ENCODE measurements at places on chromosomes 1 and 21.

GRCh38 chr1:6134206-6134605, 45.9 kb downstream of the CHD5 start:
- no peak for DNase-seq

- no peak for DNase-seq
Measured at GRCh38 chr1:17908945-17909344, 153.8 kb downstream of the ACTL8 start.

DNA sequence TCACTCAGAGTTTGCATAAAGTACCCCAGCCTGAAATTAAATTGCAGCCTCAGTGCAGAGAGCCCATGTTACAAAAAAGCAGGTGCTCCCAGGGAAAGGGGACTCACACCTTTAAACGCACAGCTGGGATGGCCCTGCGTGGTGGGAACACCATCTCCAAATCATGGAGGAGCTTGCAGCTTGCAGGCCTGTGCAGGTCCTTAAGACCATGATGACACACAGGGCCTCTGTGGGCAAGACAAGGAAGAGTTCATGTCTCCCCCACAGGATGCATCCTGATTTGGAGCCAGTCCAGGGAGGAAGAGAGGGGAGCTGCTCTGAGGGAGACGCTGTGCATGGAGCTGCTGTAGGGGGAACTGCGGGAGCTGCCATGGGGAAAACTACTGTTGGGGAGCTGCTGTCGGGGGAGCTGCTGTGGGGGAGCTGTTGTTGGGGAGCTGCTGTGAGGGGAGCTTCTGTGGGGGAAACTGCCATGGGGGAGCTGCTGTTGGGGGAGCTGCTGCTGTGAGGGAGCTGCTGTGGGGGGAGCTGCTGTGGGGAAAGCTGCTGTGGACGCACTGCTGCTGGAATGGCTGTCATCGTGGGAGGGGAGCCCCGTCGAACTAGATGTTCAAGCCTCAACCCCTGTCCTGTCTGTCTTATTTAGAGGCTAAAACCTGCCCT, 113.9 kb downstream of the MATN1 start:
- DNase-seq, result no peak

GRCh38 chr1:225919906-225920305, 4.1 kb downstream of the PYCR2 start:
- DNase-seq, result peak; percentile 12

DNA sequence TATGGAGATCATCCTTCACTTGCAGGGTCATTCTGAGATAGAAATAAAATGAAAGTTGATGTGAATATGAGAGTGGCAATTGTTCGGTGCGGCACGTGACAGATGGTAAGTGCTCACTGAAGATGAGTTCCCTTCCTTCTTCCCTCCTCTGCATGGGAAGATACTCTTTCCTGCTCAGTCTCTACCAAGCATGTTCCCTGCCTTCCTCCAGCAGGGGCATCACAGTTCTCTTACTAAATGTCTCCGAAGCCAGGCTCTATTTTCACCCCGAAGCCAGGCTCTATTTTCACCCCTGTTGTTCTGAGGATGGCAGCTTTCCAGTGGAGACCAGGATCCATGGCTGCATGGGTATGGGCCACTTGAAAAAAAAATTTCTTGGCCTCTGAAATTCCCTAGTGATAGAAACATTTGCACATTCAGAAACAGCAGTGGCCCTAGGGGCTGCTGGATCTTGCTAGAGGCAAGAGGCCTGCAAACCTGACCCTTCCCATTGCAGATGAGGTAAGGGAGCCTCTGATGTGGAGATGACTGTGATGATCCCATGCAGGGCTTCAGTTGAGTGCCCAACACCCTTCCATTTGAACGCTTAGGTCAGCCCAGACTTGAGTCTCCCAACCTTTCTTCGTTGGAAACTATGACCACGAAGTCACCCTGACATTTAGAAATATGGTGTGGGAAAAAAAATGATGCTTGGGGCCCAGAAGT, 123.7 kb upstream of the HMGB4 start:
- no peak for DNase-seq

DNA sequence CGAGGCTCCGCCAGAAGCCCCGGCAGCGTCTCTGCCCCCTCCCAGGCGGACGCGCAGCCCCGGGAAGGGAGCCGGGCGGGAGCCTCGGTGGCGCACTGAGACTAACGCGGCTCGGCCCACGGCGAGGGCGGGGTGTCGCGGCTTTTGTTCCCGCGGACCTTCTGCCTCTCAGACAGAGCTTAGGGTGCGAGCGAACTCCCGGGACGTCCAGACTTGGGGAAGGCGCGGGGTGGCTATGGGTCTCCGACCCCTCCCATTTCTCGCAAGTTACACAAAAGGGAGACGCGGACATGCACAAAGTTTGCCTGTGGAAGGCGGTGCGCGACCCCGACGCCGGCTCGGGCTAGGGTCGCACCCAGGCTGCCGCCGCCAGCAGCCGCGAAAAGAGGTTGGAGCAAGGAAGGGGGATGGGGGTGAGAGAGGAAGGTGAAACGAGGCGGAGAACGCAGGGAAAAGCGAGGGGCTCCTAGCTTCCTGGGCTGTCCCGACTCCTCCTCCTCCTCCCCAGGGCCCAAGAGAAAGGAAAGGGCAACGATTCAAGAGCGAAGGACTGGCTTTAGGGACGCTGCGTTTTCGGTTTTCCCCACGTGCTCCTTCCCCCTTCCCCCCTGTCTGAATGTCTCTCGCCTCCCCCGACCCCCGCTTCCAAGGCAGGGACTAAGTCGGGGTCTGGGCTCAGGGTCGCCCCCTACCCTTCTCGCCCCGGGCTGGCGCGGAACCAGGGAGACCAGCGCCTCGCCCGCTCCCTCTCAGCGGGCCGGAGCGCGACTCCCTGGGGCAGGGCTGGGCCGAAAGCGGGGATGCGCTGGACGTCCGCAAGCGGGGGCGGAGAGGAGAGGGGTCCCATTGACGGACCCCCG, 729 bp downstream of the APP start:
- DNase-seq, result peak; percentile 58

DNA sequence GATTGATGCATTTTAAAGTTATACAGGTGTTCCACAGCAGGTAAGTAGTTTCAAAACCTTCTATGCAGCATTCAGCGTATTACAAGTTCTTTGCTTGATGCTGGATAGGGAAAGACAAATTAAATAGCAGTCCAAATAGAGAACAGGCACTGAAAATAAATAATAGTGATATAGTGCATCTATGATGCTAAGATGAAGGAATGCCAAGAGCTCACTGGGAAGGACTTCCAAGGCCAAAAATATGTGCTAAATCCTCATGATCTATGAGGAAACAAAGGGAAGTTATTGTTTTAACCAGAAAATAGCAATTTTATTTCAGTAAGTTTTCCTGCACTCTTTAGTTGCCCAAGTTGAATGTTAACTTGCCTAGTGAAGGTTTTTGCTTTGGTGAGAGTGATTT, 127.8 kb upstream of the GREM2 start:
- no peak for DNase-seq

- DNase-seq, result no peak
Measured at GRCh38 chr1:91791691-91792488, 94.1 kb downstream of the TGFBR3 start.

- no peak for DNase-seq
Measured at GRCh38 chr1:192830595-192831246, 21.9 kb downstream of the RGS2 start.

- no peak for DNase-seq
Measured at GRCh38 chr1:58441699-58442098, 104.8 kb downstream of the OMA1 start.

GRCh38 chr1:67190942-67191341, 24.7 kb downstream of the IL23R start:
- DNase-seq, result no peak

DNA sequence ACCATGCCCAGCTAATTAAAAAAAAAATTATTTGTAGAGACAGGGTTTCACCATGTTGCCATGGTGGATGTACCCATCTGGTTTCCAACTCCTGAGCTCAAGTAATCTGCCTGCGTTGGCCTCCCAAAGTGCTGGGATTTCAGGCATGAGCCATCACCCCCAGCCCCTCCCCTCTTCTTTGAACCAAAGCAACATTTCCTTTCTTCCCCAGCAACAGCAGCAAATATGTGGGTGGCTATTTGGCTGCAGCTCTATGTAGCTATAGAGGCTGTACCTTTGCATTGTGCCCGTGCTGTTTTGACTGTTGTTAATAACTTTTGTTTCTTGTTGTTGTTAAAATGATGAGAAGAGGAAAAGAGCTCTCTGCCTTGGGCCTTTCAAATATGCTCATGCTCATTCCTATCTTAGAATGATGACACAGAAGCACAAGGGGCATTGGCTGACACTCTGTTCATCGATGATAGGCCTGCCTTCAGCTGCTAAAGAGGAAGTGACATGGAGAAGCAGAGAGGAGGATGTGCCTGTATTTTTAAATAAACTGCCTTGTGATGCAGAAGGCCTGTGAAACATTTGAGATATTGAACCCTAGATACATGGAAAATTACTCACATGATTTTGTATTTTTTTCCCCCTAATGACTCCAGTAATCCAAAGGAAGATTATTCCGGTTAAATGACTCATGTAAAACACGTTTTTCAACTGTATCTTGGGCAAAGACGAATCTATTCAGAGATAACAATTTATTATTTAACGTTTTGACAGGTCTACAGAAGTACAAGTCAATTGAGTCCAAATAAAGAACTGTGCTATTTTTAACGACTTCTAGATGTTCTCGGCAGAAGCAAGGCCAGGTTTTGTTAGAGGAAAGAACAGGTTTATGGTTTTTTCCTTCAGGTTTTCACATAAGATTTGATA, 20.5 kb upstream of the XPR1 start:
- DNase-seq, result peak; percentile 91

DNA sequence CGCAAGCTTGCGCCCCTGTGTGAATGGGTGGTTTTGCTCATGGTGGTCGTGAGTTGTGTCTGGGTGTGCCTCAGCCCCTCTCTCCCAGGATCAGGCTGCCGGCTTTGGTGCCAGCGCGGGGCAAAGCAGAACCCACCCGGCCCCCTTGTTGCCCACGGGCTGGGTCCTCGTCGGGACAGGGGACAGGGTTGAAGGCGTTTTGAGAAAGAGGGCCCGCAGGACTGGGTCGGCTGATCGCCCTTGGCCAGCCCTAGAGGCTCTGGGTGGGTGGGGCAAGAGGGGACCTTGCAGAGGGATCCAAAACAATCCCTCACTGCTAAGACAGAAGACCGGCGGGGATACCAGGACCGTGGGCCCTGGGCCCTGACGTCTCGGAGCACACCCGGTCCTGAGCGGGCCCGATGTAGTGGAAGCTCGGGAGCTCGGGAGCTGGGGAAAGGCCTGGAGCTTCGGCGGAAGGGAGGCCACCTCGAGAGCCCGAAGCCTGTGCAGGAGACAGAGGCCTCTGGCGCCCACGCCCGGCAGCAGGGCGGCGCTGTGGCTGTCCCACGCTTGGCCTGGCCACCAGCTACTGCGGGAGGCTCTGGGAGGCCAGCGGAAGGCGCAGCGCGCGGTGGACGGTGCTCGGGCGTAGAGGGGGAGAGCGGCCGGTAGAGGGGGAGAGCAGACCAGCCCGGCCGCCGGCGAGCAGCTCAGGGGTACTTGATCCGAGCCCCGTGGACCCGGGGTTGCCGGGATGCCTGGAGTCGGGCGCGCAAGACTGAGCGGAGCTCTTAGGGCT, 2.8 kb upstream of the ZNF678 start:
- DNase-seq, result no peak

- DNase-seq, result peak; percentile 32
Measured at GRCh38 chr1:228161362-228161761, 4.2 kb upstream of the IBA57 start.

DNA sequence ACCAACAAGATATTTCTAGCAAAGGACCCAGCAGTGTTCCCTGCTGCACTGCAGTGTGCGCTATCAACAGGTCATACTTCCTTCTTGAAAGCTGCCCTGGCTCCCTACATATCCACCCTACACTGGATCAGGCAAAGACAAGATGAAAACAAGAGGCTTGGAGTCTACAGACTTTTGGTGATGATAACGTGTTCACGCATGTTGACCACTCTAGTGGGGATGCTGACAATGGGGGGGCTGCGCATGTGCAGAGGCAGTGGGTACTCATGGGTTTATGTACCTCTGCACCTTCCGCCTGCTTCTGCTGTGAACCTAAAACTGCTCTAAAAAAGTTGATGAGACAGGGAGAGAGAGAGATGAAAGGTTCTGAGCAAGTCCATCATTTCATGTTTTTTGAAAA, 5.5 kb downstream of the ENO1 start:
- DNase-seq, result no peak

All from inflammatory macrophage (primary cell).